ENCODE measurements at places on chromosomes 2 and 18. TPM values are rescaled to one million over a fixed set of nuclear protein-coding genes. Genes with fewer than 3 reads are reported as not detected.

GRCh38 chr2:222318712-222319585 is 20.2 kb upstream of the PAX3 start:
- peak; percentile 90 for DNase-seq

- DNase-seq = no peak
Observed at GRCh38 chr2:69238449-69239031, 148.5 kb downstream of the GFPT1 start.

DNA sequence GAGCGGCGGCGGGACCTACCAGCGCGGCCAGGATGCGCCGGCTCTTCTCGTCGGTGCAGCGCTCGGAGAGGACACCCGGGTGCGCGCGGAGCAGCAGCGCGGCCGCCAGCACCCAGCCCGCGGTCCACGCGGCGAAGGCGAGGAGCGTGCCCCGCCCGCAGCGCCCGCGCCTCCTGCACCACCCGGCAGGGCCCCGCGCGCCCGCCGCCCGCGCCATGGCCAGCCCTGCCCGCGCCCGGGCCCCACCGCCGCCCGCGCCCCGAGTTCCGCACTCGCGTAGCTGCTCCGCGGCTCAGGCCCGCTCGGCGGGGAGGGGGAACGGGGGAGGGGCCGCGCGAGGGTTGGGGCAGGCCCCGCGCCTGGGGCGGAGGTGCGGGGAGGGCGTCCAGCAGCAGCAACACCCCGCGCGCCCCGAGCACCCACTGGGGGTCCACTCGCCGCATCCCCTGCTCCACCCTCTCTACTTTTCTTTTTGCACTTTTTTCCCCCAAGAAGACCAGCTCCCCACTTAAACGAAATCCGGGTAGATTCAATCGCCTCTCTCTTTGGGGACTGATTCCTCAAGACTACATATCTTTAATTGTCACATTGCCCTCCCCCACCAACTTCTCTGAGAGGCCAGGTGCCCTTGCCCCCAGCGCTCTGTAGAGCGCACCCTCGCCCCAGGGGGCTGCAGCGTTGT is at the start of gene DIPK1C:
DIPK1C (minus strand) TSS at position 266 of the 682 bp plus-strand sequence; CDS start at position 217, 49 bp downstream.
- DNase-seq = no peak

DNA sequence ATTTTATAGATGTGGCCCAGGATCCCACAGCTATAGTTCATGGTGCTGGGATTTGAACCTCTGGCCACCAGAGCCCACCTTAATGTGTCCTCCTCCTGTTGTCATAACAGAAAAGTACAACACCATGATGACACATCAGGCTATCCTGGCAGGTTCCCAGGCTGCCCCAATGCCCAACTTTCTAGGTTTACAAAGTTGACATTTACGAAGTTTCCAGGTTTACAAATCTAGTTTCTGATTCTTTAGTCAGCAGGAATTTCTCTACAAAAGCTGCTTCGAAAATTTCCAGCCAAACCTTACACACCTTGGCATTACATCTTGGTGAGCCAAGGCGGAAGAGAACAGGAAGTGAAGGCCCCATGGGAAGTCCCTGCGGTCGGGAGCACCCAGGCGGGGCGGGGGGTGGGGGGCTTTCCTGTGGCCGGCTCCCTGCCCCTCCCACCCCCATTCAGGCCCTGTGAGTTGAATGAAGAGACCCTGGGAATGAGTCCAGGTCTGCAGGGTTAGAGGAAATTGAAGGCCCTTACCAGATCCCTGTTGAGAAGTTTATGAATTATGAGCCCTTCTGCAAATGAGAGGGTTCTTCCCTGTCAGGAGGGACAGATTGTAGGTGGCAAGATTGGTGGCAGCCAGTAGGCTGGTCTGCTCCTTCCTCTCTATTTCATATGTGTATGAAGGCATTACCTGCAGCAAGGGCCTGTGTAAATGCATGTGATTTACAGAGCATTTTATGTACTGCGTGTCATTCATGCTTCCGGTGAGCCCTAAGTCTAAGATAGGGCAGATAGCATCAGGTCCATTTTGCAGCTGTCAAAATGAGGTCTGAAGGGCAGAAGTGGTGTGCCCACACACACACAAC is 11.1 kb upstream of the IL1RN start:
- DNase-seq = peak; percentile 40

GRCh38 chr2:24785671-24786321 is 7.4 kb downstream of the PTRHD1 start:
- peak; percentile 77 for DNase-seq

- DNase-seq = no peak
Observed at GRCh38 chr2:6905668-6906067, 11.5 kb upstream of the RNF144A start.

DNA sequence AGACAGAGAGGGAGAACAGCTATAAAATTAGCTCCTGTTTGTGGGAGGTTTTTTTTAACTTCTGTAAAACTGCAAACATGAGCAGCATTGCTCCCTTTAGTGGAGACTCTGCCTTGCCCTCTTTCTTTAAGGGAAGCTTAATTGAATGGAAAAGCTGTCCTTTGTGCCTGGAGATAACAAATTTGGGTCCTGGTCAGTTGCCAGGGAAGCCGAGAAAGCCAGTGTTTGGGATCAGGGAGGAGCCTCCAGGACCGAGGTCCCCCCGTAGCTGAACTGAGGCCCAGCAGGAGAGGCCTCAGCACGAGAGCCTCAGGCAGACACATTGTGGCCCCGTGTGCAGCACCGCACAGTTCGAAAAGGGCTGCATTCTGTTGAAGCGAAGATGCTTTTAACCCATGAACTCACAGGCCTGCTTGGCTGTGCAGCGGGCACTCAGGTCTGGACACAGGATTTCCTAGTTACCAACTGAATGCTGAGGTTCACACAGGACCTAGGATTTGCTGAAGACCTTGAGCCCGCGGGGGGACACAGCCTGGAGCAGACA is 369.7 kb downstream of the DCDC2C start:
- no peak for DNase-seq

IHH gene
- 0.80 TPM for total RNA-seq

TMEM163 gene
- total RNA-seq = 21.0 TPM

SULT6B1 gene
- total RNA-seq = not detected

IGFBP5 gene
- total RNA-seq = 304 TPM

IL36RN gene
- not detected for total RNA-seq

KIF1A gene
- total RNA-seq = 0.15 TPM

All from upper lobe of left lung (tissue), 6 donors.